ENCODE measurements at places on chromosomes 12 and 14.

DNA sequence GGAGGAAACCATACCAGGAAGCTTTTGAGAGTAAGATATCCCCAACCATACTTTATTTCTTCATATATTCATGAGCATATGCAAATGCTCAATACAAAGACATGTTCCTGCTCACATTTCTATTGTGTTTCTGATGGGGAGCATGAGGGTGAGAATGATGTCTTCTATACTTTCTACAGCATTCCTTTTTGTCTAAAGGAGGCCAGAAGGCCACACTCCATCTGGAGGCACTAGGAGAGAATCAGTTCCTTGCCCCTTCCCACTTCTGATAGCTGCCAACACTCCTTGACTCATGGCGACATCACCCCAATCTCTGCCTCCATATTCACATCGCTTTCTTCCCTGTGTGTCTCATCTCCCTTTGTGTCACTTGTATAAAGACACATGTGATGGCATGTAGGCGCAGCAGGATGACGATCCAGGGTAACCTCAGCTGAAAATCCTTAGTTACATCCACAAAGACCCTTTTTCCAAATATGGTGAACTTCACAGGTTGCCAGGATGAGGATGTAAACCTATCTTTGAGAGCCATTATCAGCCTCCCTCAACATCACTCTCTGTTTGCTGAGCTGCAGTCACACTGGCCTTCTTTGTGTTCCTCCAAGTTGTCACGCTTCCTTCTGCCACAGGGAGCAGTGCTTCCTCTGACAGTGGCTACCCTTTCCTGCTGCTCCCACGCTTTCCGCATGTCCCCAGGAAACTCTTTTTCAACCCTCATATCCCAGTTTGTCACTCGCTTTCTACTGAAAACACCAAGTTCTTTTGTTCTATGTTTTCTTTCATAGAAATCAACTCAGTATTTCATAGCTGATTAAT, 96.9 kb downstream of the STXBP6 start:
- DNase-seq, result no peak

GRCh38 chr12:95460896-95461295, 13.1 kb upstream of the METAP2 start:
- DNase-seq, result no peak

GRCh38 chr12:116187151-116187511, 90.4 kb downstream of the MED13L start:
- no peak for DNase-seq

DNA sequence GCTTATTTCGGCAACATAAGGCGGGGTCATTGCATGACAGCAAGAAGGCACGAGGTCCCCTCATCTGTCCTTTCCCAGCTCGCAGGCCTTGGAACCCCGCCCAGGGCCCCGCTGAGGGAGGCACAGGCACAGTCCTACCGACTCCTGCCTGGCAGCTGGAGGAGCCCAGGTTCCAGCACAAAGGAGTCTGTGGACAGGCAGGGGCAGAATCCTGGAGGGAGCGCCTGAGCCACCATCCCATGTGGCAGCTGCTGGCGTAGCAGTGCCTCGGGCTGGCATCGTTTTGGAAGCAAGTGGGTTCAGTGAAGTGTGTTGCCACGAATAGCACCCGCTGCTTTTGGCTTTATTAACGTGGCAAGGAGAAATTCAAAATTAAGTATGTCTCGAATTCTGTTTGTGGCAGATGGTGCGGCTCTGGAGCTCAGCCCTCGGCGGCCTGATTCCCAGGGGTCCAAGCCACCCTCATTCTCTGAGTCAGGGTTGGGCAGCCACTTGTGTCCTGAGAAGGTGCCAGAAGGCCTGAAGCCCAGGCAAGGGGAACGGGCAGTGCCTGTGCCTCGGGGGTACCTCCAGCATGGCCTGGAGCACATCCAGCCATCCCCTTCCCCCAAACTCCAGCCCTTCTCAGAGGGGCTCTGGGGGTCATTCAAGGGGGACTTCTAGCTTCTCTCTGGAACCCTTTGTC, 35.9 kb downstream of the SLC8B1 start:
- peak; percentile 70 for DNase-seq

- no peak for DNase-seq
Measured at GRCh38 chr14:78970677-78971076, 800.5 kb downstream of the NRXN3 start.

- DNase-seq, result no peak
Measured at GRCh38 chr12:112140728-112141127, 15.4 kb downstream of the TRAFD1 start.

GRCh38 chr12:77342253-77342652, 276.9 kb upstream of the E2F7 start:
- no peak for DNase-seq

DNA sequence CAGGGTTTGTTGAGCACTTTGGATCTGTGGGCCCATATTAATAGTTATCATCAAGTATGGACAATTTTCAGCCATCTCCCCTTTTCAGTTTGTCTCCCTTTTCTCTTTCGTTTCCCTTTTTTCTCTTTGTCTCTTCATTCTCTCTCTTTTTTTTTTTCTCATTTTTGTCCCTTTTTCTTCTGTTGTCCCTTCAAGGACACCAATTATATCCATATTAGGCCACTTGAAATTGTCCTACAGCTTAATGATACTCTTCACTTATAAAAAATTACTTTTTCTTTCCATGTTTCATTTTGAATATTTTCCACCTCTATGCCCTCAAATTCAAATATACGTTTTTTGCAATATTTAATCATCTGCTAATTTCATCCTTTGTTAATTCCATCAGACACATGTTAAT, 53.3 kb downstream of the MAP4K5 start:
- no peak for DNase-seq

GRCh38 chr14:50237427-50237826, 6.0 kb upstream of the SOS2 start:
- DNase-seq, result no peak

DNA sequence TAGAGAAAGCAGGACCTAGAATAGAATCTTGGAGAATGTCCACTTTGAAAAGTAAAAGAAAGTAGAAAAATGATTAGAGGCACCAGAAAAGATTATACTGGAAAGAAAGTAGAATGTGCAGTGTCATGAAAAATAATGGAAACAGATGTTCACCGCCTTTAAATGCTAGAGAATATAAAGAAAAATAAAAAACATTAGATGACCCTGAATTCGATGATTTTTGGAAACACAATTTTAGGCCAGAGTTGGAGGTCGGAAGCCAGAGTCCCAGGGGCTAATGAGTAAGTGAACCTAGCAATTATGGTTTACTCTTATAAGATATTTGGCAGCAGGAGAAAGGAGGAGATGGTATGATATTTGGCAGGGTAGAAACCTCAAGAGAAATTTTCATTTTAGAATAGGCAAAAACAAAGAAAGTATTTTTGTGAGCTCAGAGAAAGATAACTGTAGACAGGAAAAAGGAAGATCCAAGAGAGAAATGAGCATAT, 37.7 kb downstream of the GYS2 start:
- no peak for DNase-seq

- no peak for DNase-seq
Measured at GRCh38 chr14:20035449-20035848, 389 bp downstream of the OR4K13 start.

GRCh38 chr12:53602176-53602864, 23.9 kb downstream of the ATF7 start:
- no peak for DNase-seq

- no peak for DNase-seq
Measured at GRCh38 chr12:39771456-39771855, 151.9 kb upstream of the ABCD2 start.

DNA sequence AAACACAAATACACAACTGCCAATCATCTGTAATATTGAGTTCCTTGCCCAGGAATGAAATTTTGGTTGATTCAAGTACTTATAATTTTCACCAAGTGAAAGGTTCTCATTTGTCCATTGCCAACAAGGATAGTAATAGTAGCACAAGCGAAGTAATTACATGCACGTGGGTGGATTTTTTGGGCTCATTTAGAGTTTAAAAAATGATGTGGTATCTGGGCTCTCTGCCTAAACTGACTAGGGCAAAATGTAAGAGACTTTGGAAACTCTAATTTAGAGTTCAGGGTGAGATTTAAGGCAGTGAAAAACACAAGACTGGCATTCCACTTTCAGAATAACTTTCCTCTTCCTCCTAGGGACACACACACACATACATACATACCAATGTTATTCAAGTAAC, 111.7 kb downstream of the MYRFL start:
- peak; percentile 16 for DNase-seq

GRCh38 chr12:121958541-121959240, 40.3 kb downstream of the CFAP251 start:
- no peak for DNase-seq

GRCh38 chr12:52082026-52082668, 2.6 kb downstream of the SMIM41 start:
- peak; percentile 61 for DNase-seq

DNA sequence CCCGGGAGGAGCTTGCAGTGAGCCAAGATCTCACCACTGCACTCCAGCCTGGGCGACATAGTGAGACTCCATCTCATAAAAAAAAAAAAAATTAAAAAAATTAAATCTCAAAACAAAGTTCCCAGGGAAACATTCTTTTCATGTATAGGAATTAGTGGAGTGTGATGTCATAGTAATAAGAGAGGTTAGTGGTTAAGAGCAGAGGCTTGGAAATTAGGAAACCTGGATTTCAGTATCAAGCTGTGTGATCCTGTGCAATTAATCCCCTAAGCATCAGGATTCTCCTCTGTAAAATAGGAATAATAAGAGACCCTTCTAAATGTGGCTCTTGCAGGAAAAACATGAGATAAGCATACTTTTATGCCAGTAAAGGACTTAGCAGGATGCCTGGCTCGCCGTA, 3.1 kb upstream of the TXNRD1 start:
- no peak for DNase-seq

DNA sequence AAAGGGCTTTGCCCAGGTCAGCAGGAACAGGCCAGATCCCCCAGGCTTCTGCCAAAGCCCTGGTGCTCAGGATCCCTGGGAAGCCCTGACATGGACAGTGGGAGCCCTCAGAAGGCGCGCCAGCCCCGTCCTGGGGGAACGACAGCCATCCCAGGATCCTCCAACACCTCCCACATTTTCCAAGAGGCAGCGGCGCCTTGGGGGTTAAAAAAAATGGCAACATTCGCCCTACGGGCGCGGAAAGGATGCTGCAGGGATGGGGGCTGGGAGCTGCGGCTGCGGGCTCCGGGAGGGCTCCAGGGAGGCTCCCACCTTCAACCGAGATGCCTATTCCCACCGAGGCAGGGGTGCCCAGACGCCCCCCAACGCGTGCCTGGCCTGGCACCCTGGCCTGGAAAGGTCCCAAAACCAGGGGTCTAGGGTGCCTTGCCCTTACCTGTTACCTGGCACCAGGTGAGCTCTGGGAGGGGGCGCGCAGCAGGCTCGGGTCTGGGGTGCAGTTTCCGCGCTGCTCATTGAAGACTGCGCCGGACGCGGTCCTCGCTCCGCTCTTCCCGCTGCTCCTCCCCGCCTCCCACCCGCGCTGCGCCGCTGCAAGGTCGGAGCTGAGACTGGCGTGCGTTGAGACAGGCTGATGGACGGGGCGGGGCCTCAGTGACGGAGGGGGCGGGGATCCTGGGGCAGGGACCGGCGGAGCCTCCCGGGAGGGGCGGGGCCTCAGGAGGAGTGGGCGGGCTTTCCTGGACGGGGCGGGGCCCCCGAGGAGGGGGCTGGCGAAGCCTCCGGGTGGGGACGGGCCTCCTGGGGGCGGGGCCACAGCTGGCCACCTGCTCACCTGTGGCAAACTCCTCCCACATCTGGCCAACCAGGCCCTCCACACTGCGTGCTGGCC, at the start of gene ABCB9:
Gene ABCB9 (minus strand): TSS at position 613 of the 892 bp plus-strand sequence. CDS start 6,228 bp downstream, outside the sequence.
- DNase-seq, result peak; percentile 92

GRCh38 chr12:126069549-126070165, 1004.4 kb downstream of the AACS start:
- DNase-seq, result peak; percentile 43

DNA sequence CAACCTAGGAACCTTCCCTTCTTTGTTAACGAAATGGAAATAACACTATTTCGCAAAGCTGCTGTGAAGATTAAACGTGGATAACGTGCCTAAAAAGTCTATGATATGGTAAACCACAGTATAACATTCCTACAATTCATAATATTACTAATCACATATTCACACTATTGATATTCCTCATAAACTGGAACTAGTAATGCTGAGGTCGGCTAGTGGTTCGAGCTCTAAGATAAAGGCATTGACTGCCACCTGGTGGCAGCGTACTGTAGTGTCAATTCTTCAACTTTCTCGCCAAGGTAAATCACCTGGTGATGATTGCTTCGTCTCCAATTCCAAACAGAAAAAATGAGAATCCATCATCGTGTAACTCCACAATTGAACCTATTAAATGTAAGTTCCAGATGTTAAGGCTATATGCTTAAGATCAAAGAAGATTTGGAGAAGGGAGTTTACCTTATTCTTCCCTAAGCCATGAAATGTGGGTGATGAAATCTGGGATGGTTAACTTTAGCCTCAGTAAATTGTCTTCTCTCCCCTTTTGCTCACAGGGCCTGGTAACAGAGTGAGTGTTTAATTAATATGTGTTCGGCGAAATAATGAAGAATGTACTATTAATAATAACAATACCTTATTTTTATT, 197.5 kb upstream of the TMEM132C start:
- DNase-seq, result peak; percentile 76

DNA sequence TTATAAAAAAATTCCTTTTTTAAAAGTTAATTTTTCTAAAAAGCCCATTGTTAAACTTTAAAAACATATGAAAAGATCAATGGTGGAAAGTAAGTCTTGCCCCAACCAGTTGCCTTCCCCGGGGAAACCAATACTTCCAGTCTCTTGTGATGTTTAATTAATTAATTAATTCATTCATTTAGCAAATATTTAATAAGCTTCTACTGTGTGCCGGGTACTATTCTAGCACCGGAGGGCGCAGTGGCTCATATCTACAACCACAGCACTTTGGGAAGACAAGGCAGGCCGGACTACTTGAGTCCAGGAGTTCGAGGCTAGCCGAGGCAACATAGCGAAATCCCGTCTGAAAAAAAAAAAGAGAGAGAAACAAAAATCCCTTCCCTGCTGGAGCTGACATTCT, 87.4 kb downstream of the HECTD4 start:
- no peak for DNase-seq

- no peak for DNase-seq
Measured at GRCh38 chr12:3233797-3234196, 156.6 kb downstream of the TSPAN9 start.

DNA sequence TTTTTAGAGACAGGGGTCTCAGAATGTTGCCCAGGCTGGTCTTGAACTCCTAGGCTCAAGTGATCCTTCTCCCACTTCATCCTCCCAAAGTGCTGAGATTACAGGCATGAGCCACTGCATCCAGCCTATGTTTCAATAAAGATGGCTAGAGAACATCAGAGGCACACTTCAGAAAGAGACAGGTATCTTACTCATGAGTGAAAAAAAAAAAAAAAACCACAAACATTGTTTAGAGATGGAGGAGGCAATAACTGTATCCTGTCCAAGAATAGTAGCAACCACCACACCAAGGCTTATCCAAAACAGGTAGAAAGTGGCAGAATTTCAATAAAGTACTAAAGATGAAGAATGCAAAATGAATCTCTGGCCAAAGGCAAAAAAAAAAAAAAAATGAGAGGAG, 30.3 kb downstream of the EEA1 start:
- DNase-seq, result no peak

GRCh38 chr14:52913271-52913670, 37.6 kb downstream of the FERMT2 start:
- DNase-seq, result no peak

GRCh38 chr14:86221755-86222154, 691.8 kb downstream of the FLRT2 start:
- DNase-seq, result no peak

- no peak for DNase-seq
Measured at GRCh38 chr14:100580316-100581227, 6.6 kb downstream of the BEGAIN start.

GRCh38 chr12:102410511-102410910, 69.9 kb downstream of the IGF1 start:
- DNase-seq, result no peak
